ENCODE measurements at places on chromosomes 11 and 22. TPM values are rescaled to one million over a fixed set of nuclear protein-coding genes. Genes with fewer than 3 reads are reported as not detected.

Gene SSRP1
- total RNA-seq = 85.4 TPM

- H3K27ac ChIP-seq = peak overlapping the region; percentile 14
- H3K4me1 ChIP-seq = peaks cover 34% of the 10 kb centered on the region
- H3K36me3 ChIP-seq = peaks cover 9% of the 10 kb centered on the region
- H3K4me3 ChIP-seq = no peak overlapping the region
- H3K27me3 ChIP-seq = no peaks in the 10 kb centered on the region
These were observed 47.6 kb downstream of the ST3GAL4 start for GRCh38 chr11:126403022-126403581.

DNA sequence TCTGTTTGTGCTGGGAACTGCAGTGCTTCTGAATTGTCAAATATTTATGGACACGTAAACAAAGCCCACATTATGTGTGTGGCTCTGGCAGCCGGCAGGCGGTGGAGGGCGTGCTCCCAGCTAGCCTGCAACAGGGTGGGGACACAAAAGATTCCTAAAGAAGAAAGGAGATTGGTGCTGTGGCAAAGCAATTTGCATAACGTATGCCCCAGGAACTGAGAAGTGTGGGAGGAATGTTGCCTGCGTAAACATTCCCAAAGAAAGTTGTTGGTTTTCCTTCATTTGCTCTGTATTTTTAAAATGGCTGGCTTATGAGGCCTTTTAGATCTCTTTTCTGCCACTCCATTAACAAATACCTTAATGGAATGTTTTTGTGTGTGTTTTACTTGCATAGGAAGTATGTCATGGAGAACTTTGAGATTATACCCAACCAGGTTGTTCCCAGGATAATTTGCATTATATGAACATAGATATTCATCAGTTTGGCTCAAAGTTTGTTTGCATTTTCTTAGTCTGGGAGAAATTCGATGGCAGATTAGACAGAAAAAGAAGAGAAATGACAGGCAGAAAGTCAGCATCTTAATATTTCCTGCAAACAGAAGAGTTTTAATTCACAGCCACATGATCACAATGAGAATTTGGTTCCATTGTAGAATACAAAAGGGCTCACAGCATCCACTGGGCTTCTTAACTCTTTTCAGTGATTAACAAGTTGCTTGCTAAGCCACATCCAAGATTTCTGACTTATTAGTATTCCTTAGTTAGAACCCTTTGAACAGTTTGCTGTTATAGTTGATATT lies 41.8 kb upstream of the DLAT start:
- H3K27ac ChIP-seq = peak overlapping the region; percentile 12
- no peak for DNase-seq
- no peaks in the 10 kb centered on the region for H3K27me3 ChIP-seq
- H3K4me3 ChIP-seq = no peak overlapping the region

DNA sequence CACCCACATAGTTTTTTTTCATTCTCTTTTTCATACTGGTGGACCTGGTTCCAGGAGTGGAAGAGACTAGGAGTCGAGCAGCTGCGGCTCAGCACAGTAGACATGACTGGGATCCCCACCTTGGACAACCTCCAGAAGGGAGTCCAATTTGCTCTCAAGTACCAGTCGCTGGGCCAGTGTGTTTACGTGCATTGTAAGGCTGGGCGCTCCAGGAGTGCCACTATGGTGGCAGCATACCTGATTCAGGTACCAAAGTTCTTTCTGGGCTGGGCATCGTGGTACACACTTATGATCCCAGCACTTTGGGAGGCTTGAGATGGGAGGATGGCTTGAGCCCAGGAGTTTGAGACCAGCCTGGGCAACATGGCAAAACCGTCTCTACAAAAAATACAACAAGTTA lies 4.2 kb downstream of the PTPMT1 start:
- peaks cover 30% of the 10 kb centered on the region for H3K4me1 ChIP-seq
- H3K27ac ChIP-seq = no peak overlapping the region
- H3K4me3 ChIP-seq = no peak overlapping the region
- peaks cover 35% of the 10 kb centered on the region for H3K36me3 ChIP-seq
- no peaks in the 10 kb centered on the region for H3K27me3 ChIP-seq

DNA sequence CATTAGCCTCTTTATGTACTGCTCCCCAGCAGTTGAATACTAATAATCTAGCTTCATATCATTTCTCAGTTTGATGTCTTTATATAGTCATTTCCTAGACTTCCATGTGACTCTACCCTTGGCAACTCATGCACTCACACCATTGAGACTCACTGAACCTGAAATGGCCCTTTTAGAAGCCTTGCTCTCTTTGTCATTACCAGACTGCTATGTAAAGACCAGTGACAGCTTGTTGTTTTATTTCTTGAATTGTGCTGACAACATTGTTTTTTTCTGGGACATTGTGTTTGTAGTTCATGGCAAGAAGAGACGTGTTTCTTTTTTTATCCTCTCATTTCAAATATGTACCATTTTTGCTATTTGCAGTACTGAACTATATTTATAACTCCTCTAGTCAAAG lies 256.5 kb downstream of the CNTN5 start:
- no peaks in the 10 kb centered on the region for H3K36me3 ChIP-seq
- no peaks in the 10 kb centered on the region for H3K27me3 ChIP-seq
- no peak overlapping the region for H3K27ac ChIP-seq
- DNase-seq = no peak
- no peak overlapping the region for H3K4me3 ChIP-seq
- H3K4me1 ChIP-seq = no peaks in the 10 kb centered on the region

- H3K4me3 ChIP-seq = no peak overlapping the region
- H3K27ac ChIP-seq = peak overlapping the region; percentile 78
- H3K4me1 ChIP-seq = peaks cover 27% of the 10 kb centered on the region
- no peaks in the 10 kb centered on the region for H3K36me3 ChIP-seq
These were observed 17.5 kb upstream of the ACCSL start for GRCh38 chr11:44029977-44030911.

- H3K4me1 ChIP-seq = peaks cover 17% of the 10 kb centered on the region
- no peaks in the 10 kb centered on the region for H3K27me3 ChIP-seq
- no peak overlapping the region for H3K27ac ChIP-seq
- DNase-seq = no peak
These were observed 2.0 kb downstream of the ARHGAP32 start for GRCh38 chr11:129190087-129190486.

- peaks cover 12% of the 10 kb centered on the region for H3K4me1 ChIP-seq
- no peaks in the 10 kb centered on the region for H3K36me3 ChIP-seq
- no peaks in the 10 kb centered on the region for H3K27me3 ChIP-seq
- peak; percentile 32 for DNase-seq
- H3K4me3 ChIP-seq = no peak overlapping the region
These were observed 53.4 kb upstream of the EMID1 start for GRCh38 chr22:29152045-29152953.

DNA sequence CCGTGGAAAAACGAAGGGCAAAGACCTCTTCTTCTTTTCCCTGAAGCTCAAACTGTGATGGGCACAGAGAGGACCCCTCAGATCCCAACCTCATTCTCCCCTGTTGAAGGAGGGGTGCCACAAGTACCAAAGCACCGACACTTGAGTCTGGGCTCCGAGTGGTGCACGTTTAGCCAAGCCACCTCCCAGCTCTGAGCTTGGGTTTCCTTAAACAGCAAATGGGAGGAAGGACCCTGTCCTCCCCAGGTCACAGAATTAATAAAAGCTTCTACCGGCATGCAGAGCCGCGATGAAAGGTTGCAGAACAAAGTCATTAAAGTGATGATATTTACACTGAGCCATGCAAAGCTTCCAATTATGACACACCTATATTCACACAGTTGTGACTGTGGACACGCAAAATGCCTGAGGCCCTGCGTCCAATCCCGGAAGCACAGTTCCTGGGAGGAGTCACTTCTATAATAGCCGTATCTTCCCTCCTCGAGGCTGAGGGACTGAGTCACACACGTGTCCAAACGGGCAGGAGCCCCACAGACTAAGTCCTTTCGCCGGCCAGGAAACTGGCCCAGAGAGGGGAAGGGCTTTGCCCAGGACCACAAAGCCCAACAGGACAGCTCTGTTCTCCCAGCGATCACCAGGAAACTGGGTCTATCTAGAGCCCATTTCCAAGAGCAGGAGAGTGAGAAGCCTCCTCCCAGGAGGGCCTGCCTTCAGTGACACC lies 922 bp upstream of the CSNK1E start:
- H3K4me3 ChIP-seq = peak overlapping the region; percentile 83
- no peak for DNase-seq
- H3K27ac ChIP-seq = peak overlapping the region; percentile 95
- H3K4me1 ChIP-seq = peaks cover 33% of the 10 kb centered on the region
- H3K36me3 ChIP-seq = no peaks in the 10 kb centered on the region
- no peaks in the 10 kb centered on the region for H3K27me3 ChIP-seq

GRCh38 chr22:43990044-43990443 lies 34.1 kb upstream of the PARVB start:
- no peaks in the 10 kb centered on the region for H3K4me1 ChIP-seq
- DNase-seq = no peak
- peaks cover 69% of the 10 kb centered on the region for H3K36me3 ChIP-seq
- no peak overlapping the region for H3K27ac ChIP-seq
- H3K27me3 ChIP-seq = no peaks in the 10 kb centered on the region

DNA sequence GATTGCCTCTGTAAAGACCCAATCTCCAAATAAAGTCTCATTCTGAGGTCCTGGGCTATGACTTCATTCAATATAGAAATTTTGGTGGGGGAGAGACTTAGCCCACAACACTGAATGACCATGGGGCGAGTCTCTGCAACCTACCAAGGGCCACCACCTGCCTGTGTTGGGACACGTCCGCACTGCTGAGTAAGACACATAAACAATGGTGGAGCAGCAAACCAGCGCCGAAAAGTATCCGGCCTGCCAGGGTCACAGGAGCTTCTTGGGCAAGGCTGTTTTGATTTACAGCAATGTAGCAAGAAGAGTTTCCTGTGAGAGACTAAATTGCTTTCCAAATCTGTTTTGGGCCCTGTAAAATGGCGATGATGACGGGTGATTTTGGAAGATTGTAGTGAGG lies 122.3 kb downstream of the SHANK2 start:
- no peak overlapping the region for H3K27ac ChIP-seq
- no peak overlapping the region for H3K4me3 ChIP-seq
- no peak for DNase-seq
- H3K27me3 ChIP-seq = no peaks in the 10 kb centered on the region
- no peaks in the 10 kb centered on the region for H3K4me1 ChIP-seq

Gene CPT1A
- total RNA-seq = 80.8 TPM

GRCh38 chr11:123682696-123683410 lies 28.4 kb upstream of the SCN3B start:
- no peaks in the 10 kb centered on the region for H3K27me3 ChIP-seq
- no peak overlapping the region for H3K27ac ChIP-seq
- DNase-seq = no peak
- no peaks in the 10 kb centered on the region for H3K4me1 ChIP-seq
- H3K36me3 ChIP-seq = no peaks in the 10 kb centered on the region

GRCh38 chr22:46072110-46072881 lies 78.0 kb upstream of the PPARA start:
- H3K4me3 ChIP-seq = peak overlapping the region; percentile 82
- H3K27me3 ChIP-seq = no peaks in the 10 kb centered on the region

Gene CASP5
- not detected for total RNA-seq

Gene IGLL5
- 1.7 TPM for total RNA-seq

GRCh38 chr11:64814712-64815187 lies 4.4 kb upstream of the MEN1 start:
- H3K36me3 ChIP-seq = no peaks in the 10 kb centered on the region
- no peaks in the 10 kb centered on the region for H3K27me3 ChIP-seq
- no peak overlapping the region for H3K27ac ChIP-seq
- H3K4me1 ChIP-seq = peaks cover 8% of the 10 kb centered on the region
- H3K4me3 ChIP-seq = no peak overlapping the region

- H3K36me3 ChIP-seq = peaks cover 19% of the 10 kb centered on the region
- DNase-seq = no peak
- peaks cover 29% of the 10 kb centered on the region for H3K4me1 ChIP-seq
- H3K4me3 ChIP-seq = peak within 1 kb of the TSS; percentile 83
These were observed at the start of gene MALAT1 for GRCh38 chr11:65498977-65499712. TSS of gene MALAT1 (plus strand) at chr11:65499045.

DNA sequence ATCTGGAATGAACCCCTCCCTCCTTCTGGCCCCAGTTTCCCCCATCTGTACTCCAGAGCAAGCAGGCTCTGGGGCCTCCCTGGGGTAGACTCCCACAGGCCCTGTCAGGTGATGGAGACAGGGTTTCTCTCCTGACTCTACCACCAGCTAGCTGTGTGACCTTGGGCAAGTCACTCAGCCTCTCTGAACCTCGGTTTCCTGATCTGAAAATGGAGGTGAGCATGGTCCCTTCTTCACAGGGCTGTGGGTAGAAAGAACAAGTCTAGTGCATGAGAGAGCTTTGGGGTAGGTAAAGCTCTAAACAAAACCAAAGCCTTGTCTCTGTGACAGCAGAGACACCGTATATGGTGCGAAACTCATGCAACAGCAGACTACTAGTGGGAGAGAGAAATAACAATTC lies 5.6 kb downstream of the CD5 start:
- no peaks in the 10 kb centered on the region for H3K4me1 ChIP-seq
- no peaks in the 10 kb centered on the region for H3K27me3 ChIP-seq
- no peaks in the 10 kb centered on the region for H3K36me3 ChIP-seq
- H3K4me3 ChIP-seq = no peak overlapping the region

Gene ANO3
- not detected for total RNA-seq

Gene TESMIN
- total RNA-seq = 8.3 TPM

DNA sequence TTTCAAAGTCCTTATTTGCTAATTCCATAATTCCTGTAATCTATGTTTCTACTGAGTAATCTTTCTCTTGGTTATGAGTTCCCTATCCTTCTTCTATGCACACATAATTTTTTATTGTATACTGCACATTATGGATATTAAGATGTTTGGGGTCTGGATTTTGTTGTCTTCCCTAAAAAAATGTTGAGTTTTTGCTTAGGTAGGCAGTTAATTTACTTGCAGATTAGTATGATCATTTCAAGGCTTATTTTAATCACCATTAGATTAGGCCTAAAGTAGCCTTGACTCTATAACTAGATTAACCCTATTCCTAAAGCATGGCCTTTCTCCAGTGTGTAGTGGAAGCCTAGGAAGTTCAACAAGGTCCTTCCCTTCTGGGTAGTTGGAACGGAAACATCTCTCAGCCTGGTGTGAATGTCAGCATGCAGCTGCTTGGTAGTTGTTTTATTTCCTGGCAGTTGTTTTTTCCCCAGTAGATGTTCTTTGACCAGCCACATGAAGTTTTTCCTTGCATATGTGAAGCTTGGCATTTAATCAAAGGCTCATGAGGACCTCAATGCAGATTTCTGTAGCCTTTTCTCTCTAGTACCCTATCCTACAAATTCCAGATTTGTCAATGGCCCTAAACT lies 419.3 kb upstream of the NARS2 start:
- no peaks in the 10 kb centered on the region for H3K4me1 ChIP-seq
- no peak overlapping the region for H3K27ac ChIP-seq
- no peak for DNase-seq
- no peak overlapping the region for H3K4me3 ChIP-seq
- H3K36me3 ChIP-seq = no peaks in the 10 kb centered on the region

GRCh38 chr11:92340839-92341238 lies 116.2 kb downstream of the FAT3 start:
- no peaks in the 10 kb centered on the region for H3K4me1 ChIP-seq
- H3K4me3 ChIP-seq = no peak overlapping the region
- no peak overlapping the region for H3K27ac ChIP-seq
- DNase-seq = no peak
